ENCODE measurements at places on chromosomes 4 and X. TPM values are rescaled to one million over a fixed set of nuclear protein-coding genes. Genes with fewer than 3 reads are reported as not detected.
A peak's percentile ranks its signal among the peaks of the same experiment; 100 is the strongest.

- no peak for DNase-seq
Measured at GRCh38 chr4:38273407-38273806, 313.2 kb downstream of the PTTG2 start.

GRCh38 chrX:95539041-95539440 is 1145.6 kb upstream of the DIAPH2 start:
- DNase-seq, result peak; percentile 8

- no peak for DNase-seq
Measured at GRCh38 chr4:8340781-8341241, 71.3 kb downstream of the HTRA3 start.

- no peak for DNase-seq
Measured at GRCh38 chr4:122842984-122843531, 16.4 kb downstream of the FGF2 start.

DNA sequence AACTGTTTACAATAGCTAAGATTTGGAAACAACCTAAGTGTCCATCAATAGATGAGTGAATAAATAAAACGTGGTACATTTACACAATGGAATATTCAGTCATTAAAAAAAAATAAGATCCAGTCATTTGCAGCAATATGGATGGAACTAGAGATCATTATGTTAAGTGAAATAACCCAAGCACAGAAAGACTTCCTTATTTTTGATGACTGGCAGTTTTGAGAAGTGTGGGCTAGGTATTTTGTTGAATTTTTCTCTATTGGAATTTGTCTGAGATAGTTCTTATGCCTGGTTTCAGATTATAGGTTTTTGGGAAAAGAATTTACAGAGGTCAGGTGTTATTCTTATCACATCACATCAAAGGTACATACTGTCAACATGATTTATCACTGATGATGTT is 293.8 kb upstream of the ARSJ start:
- DNase-seq, result no peak

- no peak for DNase-seq
Measured at GRCh38 chr4:133157460-133158160, 8.5 kb downstream of the PCDH10 start.

The BGN gene
- total RNA-seq, result 1.1 TPM

- no peak for DNase-seq
Measured at GRCh38 chr4:142373610-142374009, 472.5 kb downstream of the INPP4B start.

GRCh38 chr4:81389720-81390119 is 82.0 kb downstream of the RASGEF1B start:
- DNase-seq, result no peak

GRCh38 chrX:30141966-30142365 is 73.4 kb upstream of the MAGEB2 start:
- peak; percentile 46 for DNase-seq

The SASH3 gene
- total RNA-seq, result not detected

- no peak for DNase-seq
Measured at GRCh38 chrX:133868682-133869081, 116.7 kb downstream of the GPC3 start.

DNA sequence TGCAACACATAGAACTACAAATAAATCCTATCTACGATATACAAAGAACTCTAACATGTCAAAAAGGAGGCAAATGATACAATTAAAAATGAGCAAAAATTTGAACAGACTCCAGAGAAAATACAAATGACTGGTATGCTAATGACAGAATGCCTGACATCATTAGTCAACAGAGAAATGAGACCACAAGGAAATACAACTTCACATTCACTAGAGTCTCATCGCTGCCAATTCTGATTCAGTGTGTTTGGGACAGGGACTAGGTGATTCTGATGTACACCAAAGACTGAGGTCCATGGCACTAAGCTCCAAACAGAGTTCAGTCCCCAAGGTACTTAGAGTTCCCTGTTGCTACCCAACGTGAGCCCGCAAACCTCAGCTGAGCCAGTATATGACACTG is 23.4 kb downstream of the SLC2A9 start:
- no peak for DNase-seq

- DNase-seq, result no peak
Measured at GRCh38 chrX:9278475-9279233, 186.2 kb upstream of the TBL1X start.

The PABPC4L gene
- total RNA-seq, result 3.7 TPM

DNA sequence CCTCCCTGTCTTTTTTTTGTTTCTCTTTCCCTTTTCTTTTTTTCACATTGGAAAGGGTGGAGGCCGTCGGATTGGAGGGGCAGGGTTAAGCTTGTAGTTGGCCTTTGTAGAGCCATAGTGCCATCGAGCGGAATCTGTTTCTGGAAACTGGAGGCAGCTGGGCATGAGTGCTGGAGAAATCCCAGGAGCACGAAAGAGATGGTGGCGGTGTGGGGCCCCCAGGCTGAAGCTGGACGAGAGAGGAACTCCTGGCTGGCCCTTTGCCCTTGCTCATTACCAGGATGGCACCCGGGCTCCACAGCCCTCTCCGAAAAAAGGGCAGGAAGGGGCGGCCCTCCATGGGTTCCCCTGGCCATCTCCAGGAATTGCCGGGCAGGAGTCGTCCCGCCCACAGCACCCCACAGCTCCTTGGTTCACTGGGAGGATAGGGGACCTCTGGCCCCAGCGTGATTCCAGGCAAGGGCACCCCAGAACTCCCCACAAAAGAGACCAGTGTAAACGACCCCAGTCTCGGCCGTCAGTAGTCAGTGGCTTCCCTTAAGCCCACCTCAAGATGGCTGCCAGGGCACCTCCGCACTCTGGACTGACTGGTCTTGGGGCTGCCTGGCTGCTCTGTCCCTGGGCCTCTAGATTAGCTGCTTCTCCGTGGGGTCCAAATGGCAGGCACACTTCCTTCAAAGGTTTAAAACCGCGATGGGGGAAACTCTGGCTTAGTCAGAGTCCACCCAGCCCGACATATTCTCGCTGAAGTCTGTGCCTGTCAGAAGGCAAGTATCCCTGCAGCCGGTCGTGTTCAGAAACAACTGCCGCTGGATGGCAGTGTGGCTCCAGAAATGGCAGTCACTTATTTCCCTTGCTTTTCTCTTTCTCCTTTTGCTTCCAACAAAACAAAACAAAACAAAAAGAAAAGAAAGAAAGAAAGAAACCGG is 74.1 kb downstream of the NBDY start:
- peak; percentile 47 for DNase-seq

DNA sequence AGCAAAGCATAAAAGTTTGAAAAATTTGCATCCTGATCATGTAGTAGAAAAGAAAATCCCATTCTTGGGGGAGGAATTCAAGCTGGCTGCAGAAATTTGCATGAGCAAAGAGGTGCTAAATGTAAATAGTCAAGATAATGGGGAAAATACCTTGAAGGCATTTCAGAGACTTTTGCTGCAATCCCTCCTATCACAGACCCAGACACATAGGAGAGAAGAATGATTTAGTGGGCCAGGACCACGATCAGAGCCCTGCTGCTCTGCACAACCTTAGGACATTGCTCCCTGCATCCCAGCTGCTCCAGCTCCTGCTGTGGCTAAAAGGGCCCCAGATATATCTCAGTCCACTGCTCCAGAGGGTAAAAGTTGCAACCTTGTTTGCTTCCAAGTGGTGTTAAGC is 1439.7 kb upstream of the AGA start:
- DNase-seq, result no peak

- DNase-seq, result no peak
Measured at GRCh38 chr4:99617374-99617773, 40.3 kb downstream of the C4orf54 start.

The GRIA3 gene
- 1.8 TPM for total RNA-seq

DNA sequence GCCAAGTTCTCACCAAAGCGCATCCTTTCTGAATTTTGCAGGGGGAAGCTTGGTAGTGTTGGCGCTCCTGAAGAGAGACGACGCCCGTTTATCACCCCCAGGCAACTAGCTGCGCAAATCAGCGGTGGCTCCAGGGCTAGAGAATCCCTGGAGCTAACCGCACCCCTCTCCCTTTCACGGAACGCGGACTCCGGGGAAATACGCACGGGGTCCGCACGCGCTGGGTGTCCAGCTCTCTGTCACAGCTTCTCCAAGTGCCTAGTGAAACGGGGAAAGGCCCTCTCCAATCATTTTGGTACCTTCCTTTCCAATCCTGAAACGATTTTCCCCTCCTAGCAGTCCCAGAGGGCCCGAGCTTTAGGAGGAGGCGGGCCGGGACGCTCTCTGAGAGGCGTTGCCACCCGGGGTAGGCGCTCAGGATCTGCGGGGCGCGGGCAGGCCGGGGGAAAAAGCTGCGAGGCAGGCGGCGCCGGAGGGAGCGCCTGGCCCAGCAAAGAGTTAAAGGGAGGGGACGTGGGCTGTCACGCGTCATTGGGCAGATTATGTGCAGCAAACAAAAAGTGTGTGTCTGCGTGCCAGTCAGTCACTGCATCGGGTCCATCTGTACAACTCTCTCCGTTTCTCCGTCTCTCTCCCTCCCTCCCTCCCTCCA is at the start of gene PRDM8:
Gene PRDM8 (plus strand): TSS at position 582 of the 652 bp plus-strand sequence. CDS start 2,578 bp downstream, outside the sequence.
- DNase-seq, result peak; percentile 72

GRCh38 chr4:6710996-6711395 is 1.3 kb upstream of the MRFAP1L1 start:
- DNase-seq, result no peak

- DNase-seq, result no peak
Measured at GRCh38 chr4:17124767-17125166, 226.3 kb upstream of the LDB2 start.

The KCNE5 gene
- 0.74 TPM for total RNA-seq

GRCh38 chr4:99868126-99868596 is 26.1 kb downstream of the LAMTOR3 start:
- peak; percentile 4 for DNase-seq

The SORCS2 gene
- total RNA-seq, result 4.9 TPM

DNA sequence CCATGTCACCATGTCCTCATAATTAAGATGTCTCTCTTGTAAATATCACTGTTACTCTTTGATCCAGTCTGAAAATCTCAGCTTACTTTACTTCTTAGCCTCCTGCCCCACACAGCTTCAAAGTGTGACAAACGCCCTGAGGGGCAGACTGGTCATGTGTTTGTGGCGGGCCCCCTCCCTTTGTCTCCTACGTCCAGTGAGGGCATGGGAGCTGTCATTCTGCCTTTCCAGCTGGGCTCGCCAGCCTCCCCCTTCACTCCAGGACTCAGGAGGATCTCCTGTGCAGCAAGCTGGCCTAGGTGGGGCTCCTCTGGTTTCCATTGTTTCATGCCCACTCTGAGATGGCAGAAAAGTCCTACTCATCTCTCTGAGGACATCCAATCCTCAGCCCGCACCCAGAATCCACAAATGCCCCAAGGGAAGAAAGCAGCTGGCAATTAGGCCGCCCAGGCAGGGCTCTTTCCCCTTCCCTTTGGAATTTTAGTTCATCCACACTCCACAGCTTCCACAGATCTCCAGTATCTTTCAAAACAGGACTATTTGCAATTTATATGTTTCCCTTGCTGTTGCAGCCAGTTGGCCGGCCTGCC is 86.4 kb upstream of the C4orf50 start:
- DNase-seq, result no peak

GRCh38 chr4:7444731-7445130 is 10.0 kb upstream of the PSAPL1 start:
- no peak for DNase-seq

- peak; percentile 50 for DNase-seq
Measured at GRCh38 chr4:77599378-77599777, 6.2 kb upstream of the CXCL13 start.

The MAGEA3 gene
- not detected for total RNA-seq

The CWH43 gene
- total RNA-seq, result not detected

GRCh38 chr4:8741513-8742226 is 130.0 kb downstream of the HMX1 start:
- no peak for DNase-seq

GRCh38 chr4:39021631-39022030 is 10.6 kb downstream of the TMEM156 start:
- DNase-seq, result no peak

The USO1 gene
- 185 TPM for total RNA-seq

DNA sequence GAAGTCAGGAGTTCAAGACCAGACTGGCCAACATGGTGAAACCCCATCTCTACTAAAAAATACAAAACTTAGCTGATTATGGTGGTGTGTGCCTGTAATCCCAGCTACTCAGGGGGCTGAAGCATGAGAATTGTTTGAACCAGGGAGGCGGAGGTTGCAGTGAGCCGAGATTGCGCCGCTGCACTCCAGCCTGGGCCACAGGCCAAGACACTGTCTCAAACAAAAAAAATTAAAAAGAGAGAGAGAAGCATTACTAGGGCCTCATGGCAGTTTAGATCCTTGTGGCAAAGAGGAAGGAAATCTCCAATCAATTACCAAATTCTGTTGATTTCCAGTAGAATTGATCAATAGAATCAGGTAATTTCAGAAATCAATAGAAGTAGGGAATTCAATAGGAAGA is 16.8 kb upstream of the SLC34A2 start:
- DNase-seq, result no peak

DNA sequence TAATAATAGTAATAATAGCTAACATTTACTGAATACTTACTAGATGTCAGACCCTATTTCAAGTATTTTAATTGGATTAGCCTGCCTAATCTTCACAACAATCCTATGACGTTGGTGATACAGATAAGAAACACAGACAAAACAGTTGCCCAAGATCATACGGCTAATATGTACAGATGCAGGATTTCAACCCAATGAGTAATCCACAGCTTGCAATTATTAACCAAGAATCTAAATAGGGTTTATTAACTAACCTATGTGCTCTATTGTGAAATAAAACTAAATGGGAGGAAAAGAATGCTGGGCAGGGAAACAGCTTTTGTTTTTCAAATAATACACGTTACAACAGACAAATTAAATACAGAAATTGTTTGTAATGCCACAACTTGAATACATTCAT is 23.4 kb downstream of the FBXO8 start:
- no peak for DNase-seq

The XG gene
- total RNA-seq, result 0.17 TPM

DNA sequence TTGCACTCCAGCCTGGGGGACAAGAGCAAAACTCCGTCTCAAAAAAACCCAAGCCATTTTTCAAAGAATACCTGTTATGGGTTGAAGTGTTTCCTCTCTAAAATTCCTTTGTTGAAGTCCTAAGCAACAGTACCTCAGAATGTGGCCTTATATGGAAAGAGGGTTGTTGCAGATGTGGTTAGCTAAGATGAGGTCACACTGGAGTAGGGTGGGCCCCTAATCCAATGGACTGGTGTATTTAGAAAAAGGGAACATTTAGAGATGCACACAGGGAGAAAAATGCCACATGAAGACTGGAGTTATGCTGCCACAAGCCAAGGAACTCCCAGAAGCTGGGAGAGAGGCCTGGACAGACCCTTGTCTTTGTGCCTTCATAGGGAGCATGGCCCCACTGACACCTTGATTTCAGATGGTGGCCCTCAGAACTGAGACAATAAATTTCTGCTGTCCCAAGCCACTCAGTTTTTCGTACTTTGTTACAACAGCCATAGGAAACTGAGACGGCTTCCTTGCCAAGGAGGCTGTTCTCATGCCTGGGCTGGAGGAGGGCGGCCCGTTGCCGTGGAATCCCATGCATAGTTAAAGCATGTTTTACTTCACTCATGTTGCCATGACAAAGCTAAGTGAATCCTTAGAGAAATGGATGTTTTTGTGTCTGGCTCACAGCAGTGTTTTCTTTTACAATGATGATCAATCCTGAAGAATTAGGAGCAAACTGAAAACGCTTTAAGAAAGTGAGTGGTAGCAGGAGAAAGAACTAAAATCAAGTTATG is 16.5 kb downstream of the TRAPPC2 start:
- no peak for DNase-seq

Data from H7 (cell line).